Ascending aorta (tissue), 2 donors: ENCODE measurements at places on chromosomes 2 and 18. TPM values are rescaled to one million over a fixed set of nuclear protein-coding genes. Genes with fewer than 3 reads are reported as not detected.

GRCh38 chr18:60027397-60027796 lies 127.6 kb downstream of the PMAIP1 start:
- H3K4me1 ChIP-seq, result no peaks in the 10 kb centered on the region
- H3K36me3 ChIP-seq, result no peaks in the 10 kb centered on the region
- no peak for DNase-seq
- H3K27ac ChIP-seq, result no peak overlapping the region
- H3K27me3 ChIP-seq, result no peaks in the 10 kb centered on the region
- no peak overlapping the region for H3K4me3 ChIP-seq

- no peaks in the 10 kb centered on the region for H3K4me1 ChIP-seq
- no peak for DNase-seq
- H3K36me3 ChIP-seq, result no peaks in the 10 kb centered on the region
- H3K27me3 ChIP-seq, result no peaks in the 10 kb centered on the region
Observed at GRCh38 chr2:1169291-1169949, 218.8 kb downstream of the SNTG2 start.

- no peak for DNase-seq
- no peaks in the 10 kb centered on the region for H3K4me1 ChIP-seq
- no peaks in the 10 kb centered on the region for H3K36me3 ChIP-seq
- no peaks in the 10 kb centered on the region for H3K27me3 ChIP-seq
- H3K27ac ChIP-seq, result no peak overlapping the region
Observed at GRCh38 chr2:168528016-168528415, 71.9 kb downstream of the CERS6 start.

- peaks cover 59% of the 10 kb centered on the region for H3K36me3 ChIP-seq
- no peak overlapping the region for H3K4me3 ChIP-seq
- H3K27me3 ChIP-seq, result no peaks in the 10 kb centered on the region
- no peak for DNase-seq
Observed at GRCh38 chr18:63339920-63340484, 20.4 kb upstream of the BCL2 start.

DNA sequence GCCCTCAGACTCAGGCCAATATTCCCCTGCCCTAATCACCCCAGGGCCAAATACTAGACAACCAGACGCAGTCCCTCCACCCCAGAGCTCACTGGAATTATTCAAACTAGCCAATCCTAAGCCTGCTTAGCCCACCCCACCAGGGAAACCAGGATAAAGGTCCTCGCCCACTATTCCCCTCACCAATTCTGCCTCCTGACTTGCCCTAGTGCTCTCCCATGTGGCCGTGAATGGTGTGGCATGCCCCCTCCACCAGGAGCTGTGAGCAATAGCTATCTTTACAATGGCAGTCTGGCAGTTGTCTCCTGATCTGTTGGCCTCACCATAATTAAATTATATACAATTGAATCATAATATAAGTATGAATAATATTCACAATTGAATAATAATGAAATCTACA lies 42.3 kb downstream of the FAM124B start:
- no peaks in the 10 kb centered on the region for H3K36me3 ChIP-seq
- no peaks in the 10 kb centered on the region for H3K27me3 ChIP-seq
- DNase-seq, result no peak
- H3K4me1 ChIP-seq, result no peaks in the 10 kb centered on the region
- H3K4me3 ChIP-seq, result no peak overlapping the region

DNA sequence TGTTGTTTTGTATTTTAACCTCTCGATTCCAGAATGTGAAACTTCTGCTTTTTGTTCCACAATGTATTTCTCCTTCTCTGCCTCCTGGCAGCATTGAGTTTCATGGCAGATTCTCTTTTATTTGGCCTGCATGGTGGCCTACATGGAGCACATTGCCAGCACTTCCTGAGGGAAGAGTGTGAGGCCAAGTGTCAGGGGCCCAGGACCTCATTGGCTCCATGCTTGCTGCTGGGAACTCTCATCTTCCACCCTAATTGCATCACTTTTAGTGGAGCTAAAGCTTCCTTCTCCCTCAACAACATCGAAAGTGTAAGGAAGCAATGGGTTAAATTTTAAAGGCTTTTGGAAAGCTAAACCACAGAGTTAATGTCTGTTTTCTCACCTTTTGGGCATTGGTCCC lies 9.5 kb downstream of the TRIB2 start:
- H3K27me3 ChIP-seq, result no peaks in the 10 kb centered on the region
- peak overlapping the region; percentile 35 for H3K27ac ChIP-seq
- DNase-seq, result no peak
- peaks cover 3% of the 10 kb centered on the region for H3K4me1 ChIP-seq
- H3K4me3 ChIP-seq, result no peak overlapping the region

The DAW1 gene
- total RNA-seq, result not detected

The CTIF gene
- total RNA-seq, result 55.3 TPM

The GPR75 gene
- total RNA-seq, result 0.21 TPM

The SLC16A14 gene
- 15.8 TPM for total RNA-seq
